ENCODE measurements at places on chromosomes 16 and 17.

DNA sequence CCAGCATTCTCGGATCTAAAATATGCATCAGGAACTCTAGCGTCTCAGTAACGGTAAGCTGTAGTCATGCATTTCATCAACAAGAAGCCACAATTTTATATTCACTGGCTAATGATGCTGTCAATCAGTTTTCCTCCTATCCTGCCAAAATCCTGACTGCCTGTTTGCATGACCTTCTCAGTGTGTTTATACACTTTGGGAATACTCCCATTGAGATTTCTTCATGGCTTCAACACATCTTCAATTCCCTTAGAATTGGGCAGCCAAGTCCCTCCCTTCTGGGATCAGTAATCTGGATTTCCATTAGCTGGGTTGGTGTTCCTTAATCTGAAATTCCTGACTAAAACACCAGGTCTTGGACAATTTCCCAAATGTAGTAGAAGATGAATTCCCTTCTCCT lies 348.9 kb upstream of the DYNLRB2 start:
- DNase-seq = no peak

DNA sequence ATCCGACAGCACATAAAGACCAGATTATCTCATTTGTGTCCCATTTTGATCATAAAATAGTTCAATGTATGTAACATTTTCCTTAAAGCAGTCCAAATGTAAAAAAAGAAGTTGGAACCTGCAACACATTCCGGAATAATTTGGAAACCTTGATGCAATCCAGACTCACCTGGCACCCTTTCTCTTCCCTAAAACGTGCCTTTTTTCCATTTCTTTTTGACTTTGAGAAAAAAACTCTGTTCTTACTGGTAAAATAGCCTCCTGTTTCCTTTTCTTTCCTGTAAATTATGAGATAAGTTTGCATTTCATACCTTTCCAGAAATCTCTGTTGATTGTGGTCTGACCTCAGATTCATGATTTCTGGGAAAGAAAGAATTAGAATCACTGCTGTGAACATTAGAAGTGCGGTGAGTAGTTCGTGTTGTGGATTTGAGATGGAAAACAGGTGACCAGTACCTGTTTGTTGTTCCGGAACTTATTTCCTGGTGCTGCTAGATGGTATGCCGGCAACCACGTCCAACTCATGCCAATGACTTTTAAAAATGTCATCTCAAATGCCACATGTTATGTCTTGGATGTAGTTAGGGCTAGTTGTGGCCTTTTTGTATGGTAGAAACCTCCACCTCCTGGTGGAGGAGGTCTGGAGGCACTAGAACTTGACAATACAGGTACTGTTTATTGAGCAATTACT lies 108.1 kb downstream of the SOCS1 start:
- DNase-seq = no peak

GRCh38 chr17:76033139-76033538 lies 6.0 kb upstream of the EVPL start:
- no peak for DNase-seq

DNA sequence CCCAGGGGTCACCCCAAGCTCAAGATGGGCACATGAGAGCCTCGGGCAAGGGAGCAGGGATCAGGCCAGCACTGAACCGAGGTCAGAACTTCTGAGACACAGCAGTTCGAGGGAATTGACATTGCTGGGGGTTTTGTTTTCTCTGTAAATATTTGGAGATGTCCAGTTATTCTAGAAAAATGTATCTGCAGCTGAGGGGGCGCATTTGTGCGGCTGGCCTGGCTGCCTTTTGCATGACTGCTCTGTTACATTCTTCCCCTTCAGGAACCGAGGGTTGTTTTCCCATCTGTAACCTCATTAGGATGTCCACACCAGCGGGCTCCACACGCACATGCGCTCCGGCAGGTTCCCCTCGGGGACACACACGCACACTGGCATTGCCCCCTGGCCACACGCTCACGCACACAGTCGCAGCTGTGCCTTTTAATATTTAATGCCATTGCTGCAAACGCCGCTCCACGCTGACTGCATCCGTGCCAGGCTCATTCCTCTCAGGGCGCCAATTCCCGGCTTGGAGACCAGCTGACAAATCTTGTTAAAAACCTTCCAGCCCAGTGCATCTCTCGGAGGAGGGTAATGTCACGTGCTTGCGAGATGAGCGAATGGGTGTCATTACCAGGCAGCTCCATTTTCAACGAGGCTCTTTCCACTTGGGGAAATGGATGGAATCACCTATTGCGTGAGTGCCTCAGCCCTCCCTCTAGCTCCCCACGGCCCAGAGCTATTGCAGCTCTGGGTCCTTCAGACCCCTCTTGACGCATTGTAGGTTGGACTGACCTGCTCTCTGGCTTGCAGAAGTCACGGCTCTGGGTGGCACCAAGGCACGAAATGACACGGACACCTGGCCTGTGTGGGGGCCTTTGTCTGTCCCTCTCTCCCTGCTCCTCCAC lies 13.1 kb downstream of the CCR7 start:
- DNase-seq = no peak

- no peak for DNase-seq
Observed at GRCh38 chr16:4280625-4281024, 7.8 kb upstream of the TFAP4 start.

- DNase-seq = no peak
Observed at GRCh38 chr17:73973586-73974409, 229.7 kb upstream of the RPL38 start.

DNA sequence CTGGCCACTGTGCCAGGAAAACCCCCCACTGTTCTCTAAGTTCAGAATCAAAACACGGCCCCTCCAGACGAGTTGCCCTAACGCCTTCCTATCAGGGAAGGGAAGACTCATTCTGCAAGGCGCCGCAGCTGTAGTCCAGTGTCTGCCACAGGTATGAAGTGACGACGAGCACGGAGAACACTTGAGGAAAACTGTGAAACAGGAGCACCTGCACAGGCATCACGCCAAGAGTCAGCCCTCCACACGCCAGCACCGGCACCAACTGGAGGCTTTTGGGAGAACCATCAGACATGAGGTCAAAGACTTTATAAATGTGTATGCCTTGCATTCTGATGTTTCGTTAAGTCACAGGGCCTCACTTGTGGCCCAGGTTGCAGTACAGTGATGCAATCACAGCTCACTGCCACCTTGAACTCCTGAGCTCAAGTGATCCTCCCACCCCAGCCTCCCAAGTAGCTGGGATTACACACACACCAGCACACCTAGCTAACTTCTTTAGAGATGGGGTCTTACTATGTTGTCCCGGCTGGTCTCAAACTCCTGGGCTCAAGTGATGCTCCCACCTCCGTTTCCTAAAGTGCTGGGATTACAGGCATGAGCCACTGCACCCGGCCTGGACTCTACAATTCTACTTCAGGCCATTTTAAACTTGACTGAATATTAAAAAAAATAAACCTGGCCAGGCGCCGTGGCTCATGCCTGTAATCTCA lies 22.9 kb downstream of the KLHDC4 start:
- no peak for DNase-seq

DNA sequence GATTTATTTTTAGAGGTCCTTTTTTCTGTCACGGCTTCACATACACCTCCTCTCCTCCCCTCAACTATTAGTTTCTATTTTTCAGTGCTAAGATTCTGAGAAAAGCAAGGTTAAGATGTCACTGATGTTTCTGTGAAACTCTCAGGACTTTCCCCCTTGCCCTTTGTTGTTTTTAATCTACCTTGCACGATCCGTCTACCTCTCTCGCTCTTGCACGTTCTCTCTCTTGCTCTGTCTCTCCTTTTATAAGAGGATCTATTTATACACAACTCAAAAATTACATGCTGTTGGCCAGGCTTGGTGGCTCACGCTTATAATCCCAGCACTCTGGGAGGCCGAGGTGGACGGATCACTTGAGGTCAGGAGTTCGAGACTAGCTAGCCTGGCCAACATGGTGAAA lies 43.6 kb downstream of the RPA1 start:
- DNase-seq = no peak

DNA sequence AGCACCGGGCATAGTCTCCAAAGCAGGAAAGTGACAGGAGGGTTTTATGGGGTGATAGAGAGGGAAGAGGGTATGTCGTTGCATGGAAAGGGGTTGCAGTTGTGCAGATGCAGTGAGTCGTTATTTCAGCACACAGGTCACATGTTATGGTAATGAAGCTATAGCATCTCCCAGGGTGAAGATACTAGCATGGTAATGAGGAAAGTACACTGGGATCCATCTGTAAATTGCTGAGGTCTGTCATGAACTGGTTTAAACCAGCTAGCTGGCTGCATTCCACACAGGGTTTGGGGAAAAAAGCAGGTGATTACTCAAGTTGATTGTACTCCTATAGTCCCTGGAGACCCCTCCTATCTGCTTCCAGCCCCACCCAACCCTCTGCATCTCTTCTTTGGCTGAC lies 11.7 kb downstream of the COX11 start:
- DNase-seq = no peak

- no peak for DNase-seq
Observed at GRCh38 chr17:42982266-42982665, 1.9 kb downstream of the RUNDC1 start.

- DNase-seq = no peak
Observed at GRCh38 chr16:29962344-29962994, 590 bp downstream of the TMEM219 start.

GRCh38 chr17:38451840-38452529 lies 23.7 kb downstream of the ARHGAP23 start:
- DNase-seq = no peak

DNA sequence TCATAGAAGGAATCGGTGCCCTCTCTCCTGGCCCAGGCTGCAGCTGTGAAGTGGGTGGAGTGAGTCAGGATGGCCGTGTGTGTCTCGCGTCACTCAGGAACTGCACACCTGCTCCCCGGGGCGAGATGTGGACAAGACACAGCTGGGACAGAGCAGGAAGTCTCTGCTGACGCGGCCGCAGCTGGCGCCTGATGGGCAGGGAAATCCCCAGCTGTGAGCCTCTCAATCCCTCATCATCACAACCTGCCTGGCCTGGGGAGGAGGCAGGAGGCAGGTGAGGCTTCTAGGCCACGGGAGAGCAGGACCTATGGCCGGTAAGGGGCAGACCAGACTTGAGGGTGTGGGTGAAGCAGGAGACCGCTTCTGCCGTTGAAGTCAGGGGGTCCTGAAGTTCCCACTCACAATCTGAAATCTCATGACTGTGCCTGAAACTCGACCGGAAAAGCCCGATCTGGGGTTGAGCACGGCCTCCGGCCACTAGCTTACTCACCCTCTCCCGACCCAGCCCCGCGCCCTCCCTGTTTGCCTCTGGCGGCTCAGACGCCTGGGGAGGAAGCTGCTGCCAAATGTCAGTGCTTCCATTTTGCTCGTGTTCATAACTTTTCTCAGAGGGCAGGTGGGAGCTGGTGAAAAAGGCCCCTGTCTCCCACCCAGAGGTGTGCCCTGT lies 1.1 kb upstream of the TRPV3 start:
- DNase-seq = peak; percentile 44

GRCh38 chr16:88503374-88503770 lies 50.3 kb downstream of the ZFPM1 start:
- DNase-seq = no peak

DNA sequence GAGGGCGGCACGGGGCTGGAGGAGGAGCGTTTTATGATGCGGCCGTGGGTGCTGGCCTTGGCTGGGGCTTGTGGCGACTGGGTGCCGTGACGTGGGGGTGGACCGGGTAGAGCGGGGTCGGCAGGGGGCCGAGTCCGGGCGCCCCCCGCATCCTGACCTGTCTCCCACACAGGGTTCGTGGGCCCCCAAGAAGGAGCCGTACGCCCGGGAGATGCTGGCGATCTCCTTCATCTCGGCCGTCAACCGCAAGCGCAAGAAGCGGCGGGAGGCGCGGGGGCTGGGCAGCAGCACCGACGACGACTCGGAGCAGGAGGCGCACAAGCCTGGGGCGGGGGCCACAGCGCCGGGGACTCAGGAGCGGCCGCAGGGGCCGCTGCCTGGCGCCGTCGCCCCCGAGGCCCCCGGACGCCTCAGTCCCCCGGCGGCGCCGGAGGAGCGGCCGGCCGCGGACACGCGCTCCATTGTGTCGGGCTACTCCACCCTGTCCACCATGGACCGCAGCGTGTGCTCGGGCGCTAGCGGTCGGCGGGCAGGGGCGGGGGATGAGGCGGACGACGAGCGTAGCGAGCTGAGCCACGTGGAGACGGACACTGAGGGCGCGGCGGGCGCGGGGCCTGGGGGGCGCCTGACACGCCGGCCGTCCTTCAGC lies 81.6 kb downstream of the ARHGAP23 start:
- no peak for DNase-seq

- DNase-seq = no peak
Observed at GRCh38 chr16:72300892-72301291, 128.9 kb upstream of the PMFBP1 start.

DNA sequence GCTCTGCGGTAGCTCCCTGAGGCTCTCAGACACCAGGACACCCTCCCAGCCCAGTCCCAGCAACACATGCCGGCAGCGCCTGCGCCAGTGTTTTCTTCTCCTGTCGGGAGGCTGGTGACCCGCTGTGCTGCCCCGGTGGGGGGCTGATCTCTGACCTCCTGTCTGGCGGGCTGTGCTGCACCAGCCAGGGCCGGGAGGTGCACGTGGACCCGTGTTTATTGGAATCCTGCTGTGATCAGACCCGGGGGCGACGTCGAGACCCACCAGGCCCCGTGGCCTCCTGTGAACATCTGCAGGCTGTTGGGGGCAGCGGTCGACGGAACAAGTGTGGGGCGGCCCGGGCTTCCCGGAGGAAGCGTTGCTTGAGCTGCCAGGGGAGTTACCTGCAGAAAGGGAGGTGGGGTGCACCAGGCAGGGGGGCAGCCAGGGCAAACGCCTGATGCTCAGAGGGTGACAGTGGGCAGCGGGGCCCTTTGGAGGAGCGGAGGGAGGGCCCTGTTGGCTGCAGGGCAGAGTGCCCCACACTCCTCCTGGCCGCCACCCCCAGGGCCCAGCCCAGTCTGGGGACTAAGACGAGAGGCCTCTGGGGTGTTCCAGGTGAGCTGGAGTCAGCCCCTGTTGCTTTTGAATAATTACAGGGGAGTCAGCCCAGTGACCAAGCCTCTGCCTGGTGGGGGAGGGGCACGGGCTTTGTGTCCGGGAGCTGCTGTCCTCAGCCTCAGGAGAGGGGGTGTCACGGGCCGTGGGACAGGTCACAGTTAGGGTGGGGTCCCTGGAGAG lies 2.3 kb upstream of the SSTR5 start:
- no peak for DNase-seq

DNA sequence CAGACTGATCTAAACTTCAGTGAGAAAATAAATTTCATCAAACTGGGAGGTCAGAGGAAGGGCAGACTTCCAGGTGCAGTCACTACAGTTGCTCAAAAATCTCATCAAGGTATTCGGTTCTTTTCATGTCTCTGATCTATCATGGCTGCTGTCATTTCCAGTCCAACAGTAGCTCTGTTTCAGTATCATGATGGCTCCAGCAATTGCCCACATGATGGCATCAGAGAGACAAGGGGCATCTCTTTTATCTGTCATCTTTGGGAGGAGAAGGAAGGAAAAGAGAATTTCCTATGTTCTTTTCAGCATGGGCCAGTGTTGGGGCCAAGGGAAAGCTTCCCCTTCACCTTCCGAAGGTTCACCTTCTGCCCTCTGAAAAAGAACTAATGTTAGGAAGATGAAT lies 504.9 kb upstream of the HSBP1 start:
- DNase-seq = no peak

DNA sequence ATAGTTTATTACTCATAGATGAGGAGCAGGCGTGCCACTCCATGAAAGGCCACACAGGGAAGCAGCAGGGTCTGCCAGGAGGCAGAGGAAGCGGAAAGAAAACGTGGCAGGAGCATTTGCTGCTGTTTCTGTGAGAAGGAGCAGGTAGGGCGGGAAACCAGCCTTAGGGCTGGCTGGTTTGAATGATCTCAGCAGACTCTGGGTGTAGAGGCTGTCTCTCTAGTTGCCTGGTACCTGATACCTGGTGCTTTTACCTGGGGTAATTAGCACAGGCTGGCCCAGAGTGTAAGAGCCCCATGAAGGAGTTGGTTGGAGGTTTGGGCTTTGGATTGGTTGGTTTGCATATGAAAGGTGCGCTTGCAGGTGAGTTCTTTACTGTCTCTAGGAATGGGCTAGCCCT lies 205.0 kb upstream of the CACNG3 start:
- no peak for DNase-seq
